ENCODE measurements at places on chromosomes 16 and 17.

DNA sequence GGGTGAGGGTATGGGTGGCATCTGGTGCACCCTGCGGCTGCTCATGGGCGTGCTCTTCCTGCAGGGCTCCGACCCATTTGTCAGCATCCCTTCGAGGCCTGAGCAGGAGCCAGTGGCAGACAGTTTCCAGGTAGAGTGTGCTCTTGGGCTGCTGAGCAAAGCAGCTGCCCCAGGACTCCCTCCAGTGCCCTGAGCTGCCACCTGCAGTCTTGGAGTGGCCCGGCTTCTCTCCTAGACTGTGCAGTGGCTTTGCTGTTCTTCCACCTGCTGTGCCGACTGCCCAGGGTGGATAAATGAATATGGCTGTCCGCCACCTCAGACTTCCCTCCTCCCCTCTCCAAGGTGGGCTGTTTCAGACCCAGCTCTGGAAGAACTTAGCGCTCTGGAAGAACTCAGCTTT lies 10.8 kb upstream of the JPT2 start:
- DNase-seq = no peak

- no peak for DNase-seq
Observed at GRCh38 chr16:49625311-49626065, 230.4 kb downstream of the ZNF423 start.

GRCh38 chr17:78724544-78724943 lies 57.5 kb downstream of the CYTH1 start:
- DNase-seq = no peak

DNA sequence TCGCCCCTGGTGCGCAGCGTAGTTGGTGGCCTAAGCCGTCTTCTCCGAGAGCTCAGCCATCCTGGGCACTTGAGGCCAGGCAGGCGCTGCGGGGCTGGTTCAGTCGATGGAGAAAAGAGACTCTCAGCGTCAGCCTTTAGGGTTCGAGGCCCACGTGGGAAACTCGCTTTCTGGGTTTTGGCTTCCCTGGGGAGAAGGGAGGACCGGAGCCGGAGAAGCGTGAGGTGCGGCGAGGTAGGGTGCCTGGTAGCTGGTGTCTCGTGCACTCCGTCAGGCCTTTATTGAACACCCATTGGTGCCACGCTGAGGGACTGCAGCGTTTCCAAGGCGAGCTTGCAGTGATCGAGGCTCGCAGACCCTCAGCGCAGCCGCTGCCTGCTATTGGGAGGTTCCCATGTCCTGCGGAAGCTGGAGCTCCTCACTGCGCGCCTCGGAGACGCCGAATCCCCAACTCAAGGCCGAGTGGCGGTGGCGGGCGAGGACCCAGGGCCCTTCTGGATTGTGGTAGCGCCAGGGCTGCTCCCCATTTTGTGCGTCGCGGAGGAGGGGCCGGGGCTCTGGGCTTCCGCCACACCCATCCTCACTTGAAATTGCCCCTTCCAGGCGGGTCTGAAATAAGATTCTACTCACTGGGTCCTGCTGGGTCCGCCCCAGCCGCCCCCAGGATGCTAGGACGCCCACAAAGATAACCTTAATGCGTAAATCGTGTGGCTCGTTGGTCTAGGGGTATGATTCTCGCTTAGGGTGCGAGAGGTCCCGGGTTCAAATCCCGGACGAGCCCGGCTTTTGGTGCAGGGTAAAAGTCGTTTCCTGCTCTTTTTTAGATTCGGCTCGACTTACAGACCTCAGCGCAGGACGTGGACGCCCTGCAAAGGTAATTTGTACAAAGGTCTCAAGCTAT lies 1.2 kb downstream of the OR1F1 start:
- no peak for DNase-seq

- no peak for DNase-seq
Observed at GRCh38 chr16:57640185-57640584, 11.8 kb downstream of the ADGRG1 start.

GRCh38 chr16:49750341-49751000 lies 105.4 kb downstream of the ZNF423 start:
- no peak for DNase-seq

DNA sequence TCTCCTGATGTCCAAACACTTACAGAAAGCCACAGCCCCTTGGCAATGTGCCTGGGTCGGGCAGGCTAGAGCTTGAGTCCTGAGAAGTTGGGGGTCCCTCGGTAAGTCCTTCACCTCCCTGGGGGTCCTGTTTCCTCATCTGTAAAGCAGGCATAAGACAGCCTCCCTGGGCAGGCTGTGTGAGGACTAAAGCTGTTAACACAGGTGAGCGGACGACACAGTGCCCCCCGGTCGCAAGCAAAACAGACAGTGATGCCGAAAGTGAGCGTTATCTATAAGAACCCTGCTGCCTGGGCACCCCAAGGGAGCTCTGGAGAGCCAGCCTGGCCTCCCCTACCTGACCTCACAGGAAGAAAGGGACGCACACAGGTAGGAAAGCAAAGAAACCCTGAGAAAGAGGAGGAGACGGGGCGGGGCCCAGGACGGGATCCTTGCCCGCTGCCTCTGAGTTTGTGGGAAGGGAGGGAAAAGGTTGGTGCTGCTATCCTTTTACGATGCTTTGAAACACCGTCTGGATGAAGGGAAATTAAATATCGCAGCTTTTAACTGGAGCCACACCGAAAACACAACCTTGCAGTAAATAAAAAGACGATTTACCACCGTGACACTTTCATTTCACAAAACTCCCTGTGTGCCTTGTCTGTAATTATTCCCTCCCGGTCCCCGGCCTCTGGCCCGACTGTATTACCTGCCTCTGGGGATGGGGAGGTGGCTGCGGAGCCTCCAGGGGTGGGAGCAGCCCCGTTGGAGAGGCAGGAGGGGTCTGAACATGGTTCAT lies 67.1 kb downstream of the ENGASE start:
- DNase-seq = no peak

DNA sequence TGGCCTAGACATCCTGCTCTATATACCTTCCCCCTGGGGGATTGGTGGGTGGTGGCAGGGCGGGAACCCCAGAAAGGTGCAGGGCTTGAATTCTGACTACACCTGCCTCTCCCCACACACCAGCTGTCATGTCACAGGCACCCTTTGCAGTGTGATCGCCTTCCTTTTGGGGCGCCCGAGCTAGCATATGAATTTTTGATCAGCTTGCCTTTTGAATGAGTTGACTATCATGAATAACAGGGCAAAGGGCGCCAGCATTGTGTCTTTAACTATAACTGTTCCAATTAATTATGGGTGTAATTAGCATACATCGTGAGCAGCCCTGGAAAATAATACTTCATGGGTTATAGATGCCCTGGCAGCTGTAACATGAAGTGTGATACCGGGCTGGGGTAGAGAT lies 72.7 kb downstream of the CYLD start:
- DNase-seq = no peak

DNA sequence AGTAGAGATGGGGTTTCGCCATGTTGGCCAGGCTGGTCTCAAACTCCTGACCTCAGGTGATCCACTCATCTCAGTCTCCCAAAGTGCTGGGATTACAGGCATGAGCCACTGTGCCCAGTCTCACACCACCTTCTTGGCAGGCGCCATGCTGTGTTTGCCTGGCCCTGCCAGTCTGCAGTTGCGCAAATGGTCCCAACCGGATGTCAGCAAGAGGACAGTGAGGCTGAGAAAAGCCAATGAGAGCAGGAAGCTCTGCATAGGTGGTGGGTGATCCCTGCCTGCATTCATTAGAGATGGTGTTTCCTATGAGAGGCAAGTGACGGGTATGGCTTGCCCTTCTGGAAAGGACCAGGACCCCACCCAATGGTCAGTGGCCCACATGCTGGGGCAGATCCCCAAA lies 59.3 kb downstream of the PECAM1 start:
- DNase-seq = peak; percentile 26

GRCh38 chr17:46179375-46179999 lies 13.7 kb downstream of the KANSL1 start:
- DNase-seq = no peak

GRCh38 chr16:67999985-68000384 lies 701 bp upstream of the DPEP2 start:
- no peak for DNase-seq

Measured in CD4-positive, alpha-beta T cell treated with Interferon gamma for 1 hour (primary cell).